ENCODE measurements at places on chromosomes 4 and X.

- DNase-seq = no peak
Measured at GRCh38 chr4:145490796-145491195, 9.1 kb downstream of the SMAD1 start.

- DNase-seq = no peak
Measured at GRCh38 chr4:105510245-105510644, 36.4 kb upstream of the PPA2 start.

DNA sequence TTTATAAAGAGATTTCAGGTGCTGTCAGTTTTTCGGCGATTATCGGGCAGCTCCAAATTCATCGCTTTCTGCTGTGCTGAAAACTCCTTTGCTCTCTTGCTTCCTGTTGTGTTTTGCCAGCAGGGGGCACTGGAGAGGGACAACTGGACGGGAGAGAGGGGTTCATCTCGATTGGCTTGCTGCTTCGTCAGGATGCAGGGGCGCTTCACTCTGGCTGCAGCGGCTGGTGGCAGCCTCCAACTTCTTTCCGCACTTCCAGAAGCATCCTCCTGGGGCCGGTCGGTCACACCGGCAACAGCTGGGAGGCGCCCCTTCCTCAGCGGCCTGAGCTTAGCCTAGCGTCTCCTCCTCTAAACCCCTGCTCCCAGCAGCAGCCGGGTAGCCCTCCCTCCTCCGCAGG lies 29.5 kb downstream of the MSL3 start:
- DNase-seq = peak; percentile 65

DNA sequence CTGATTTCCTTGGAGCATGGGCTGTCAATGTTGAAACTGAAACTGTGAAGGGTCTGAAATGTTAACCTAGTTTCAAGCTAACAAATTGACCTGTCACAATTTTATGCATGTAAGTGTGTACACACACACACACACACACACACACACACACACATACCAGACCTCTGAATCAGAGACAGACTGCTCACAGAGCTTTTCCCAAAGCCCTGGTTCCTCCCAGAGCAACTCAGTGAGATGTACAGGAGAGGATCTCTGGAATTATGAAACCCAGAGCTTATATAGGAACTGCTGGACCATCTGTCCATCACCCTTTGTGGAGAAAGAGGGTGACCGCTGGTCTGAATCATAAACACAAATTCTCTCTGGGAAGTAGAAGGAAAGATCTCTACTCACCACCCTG lies 228.1 kb upstream of the PRPS2 start:
- DNase-seq = no peak

GRCh38 chr4:88757776-88758175 lies 60.1 kb upstream of the NAP1L5 start:
- DNase-seq = no peak

- DNase-seq = no peak
Measured at GRCh38 chr4:155042014-155042413, 166.4 kb upstream of the NPY2R start.

GRCh38 chr4:144579411-144580030 lies 66.4 kb upstream of the HHIP start:
- no peak for DNase-seq

DNA sequence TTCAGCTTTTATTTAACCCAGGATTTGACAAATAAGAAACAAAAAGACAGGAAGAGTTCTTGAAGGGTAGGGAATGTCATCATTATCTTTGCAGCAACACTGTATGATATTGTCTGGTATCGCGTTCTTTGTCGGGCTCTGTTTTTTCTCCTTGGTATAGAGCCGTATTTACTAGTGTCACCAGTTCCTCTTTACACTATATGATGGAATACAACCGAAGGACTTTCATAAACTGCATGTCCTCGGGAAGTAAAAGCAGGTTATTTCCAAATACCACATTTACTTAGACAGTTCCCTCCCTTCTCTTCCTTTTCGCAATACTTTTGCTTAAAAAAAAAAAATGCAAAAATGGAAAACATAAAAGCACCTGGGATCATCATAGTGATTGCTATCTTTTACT lies 96.6 kb upstream of the IL13RA1 start:
- DNase-seq = no peak

GRCh38 chrX:75107863-75108509 lies 48.1 kb downstream of the ABCB7 start:
- DNase-seq = no peak

DNA sequence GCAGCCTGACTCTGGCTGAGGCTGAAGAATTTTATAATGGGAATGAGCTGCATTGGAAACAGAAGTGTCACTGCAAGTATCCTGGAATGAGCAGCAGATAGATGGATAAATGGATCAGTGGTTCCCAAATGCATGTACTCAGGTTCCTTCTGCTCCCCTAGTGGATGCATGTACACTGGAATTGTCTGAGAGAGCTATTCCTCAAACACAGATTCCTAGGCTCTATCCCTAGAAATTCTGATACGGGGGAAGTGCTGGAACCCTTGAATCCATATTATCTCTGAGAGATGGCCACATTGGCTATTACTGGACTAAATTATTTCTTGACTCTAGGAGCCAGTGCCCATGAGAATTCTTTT lies 64.8 kb downstream of the TMEM131L start:
- no peak for DNase-seq

- DNase-seq = no peak
Measured at GRCh38 chrX:17674601-17675000, 62.7 kb upstream of the SCML1 start.

- DNase-seq = no peak
Measured at GRCh38 chrX:115333446-115333845, 43.9 kb downstream of the LUZP4 start.

DNA sequence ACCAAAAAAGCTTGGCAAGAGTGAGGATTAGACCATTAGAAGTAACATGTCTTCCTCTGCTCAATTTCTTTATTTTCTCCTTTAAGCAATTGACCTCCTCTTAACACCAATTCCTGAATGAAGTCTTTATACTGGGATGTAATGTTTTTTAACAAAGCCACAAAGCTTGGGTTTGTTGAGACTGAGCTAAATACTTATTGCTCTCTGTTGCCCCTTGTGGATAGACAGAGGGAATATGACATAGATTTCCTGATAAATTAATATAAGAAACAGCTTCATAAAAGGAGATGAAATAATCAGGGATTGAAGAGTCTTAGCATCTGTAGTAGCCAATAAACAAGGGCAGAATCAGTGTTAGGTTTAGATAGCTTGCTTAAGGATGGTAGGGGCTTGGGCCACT lies 57.6 kb downstream of the CCDC160 start:
- DNase-seq = no peak

DNA sequence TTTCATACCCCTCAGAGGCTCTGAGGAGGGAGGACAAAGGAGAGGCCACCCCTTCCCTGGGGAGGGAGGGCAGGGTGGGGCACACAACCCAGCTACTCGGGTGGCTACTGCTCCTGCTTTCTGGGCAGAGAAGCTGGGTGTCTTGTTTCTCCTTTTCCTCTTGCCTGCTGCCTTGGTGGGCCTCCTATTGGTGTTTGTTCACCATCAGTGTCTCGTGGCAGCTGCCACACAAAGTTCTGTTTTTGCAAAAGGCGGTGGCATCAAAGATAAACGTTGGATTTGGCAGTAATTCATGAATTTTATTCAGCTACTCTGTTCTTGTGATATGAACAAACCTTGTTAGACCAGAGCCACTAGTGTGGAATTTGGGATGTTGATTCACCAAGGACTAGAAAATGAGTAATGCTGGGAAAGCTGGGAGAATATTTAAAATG lies 153.0 kb upstream of the SCML1 start:
- DNase-seq = no peak

DNA sequence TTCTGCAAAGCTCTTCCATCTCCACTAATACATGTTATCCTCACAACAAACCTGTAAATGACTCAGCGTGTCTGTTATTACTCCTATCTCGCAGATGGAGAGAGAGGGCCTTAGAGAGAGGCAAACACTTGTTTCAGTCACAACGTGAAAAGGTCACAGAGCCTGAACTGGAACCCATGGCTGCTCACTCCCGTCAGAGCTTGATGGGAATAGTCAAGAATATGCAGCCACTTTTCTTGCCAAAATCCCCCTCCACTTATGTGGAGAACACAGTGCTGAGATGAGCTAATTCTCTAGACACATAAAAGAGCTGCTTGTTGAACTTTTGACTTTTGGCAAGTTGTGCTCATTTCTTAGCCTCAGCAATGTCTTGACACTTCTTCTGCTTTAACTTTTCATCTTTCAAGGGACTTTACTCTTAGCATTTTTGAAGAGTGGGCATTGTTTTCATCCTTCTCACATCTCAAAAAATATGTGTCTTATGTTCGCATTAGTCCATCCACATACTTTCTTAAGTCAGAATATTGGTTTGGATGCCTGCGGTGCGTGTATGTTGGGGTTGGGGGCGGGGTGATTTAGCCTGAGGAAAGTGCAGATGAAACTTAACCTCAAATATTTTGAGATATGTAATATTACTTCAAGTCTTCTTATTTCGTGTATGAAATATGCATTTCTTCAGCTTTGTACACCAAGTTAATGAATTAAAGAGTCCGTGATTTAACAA lies 69.2 kb downstream of the SYNPO2 start:
- DNase-seq = no peak

DNA sequence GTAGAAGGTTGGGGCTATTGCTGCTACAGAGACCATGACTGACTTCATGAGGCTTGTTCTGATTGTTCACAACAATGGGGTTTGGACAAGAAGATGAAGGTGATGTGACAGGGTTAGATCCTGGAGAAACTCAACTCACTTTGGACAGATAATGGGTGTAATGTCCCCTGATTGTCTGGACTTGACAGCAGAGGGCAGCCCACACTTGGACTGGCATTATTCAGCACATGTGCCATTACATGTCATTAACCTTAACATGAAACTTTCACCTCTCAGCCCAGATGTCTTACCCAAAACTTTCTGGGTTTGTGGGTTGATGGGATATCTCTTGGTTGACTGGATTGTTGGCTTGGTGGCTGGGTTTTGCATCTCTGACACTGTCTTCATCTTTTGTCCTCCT lies 101.5 kb downstream of the MXRA5 start:
- no peak for DNase-seq

- DNase-seq = no peak
Measured at GRCh38 chr4:27008679-27009078, 148.0 kb downstream of the STIM2 start.

GRCh38 chr4:36243355-36244256 lies 708 bp downstream of the ARAP2 start:
- no peak for DNase-seq

DNA sequence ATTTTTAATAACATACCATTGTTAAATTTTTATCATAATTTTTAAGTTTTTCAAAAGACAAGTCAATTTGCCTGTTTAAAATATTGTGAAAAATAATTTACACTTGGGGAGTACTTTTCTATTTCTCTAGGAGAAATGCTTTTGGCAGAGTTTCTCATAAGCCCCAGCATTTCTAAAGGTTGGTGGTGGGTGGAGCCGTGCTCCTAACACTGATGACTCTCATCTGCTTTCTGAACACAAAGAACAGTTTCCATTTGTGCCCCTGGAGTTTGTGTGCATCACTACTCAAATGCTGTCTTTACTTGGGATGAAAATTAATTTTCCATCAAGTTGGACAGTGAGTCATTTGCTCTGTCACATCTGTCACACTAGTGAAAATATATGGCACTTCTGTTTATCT lies 57.6 kb downstream of the TNIP2 start:
- DNase-seq = no peak

GRCh38 chr4:36322921-36323354 lies 41.5 kb downstream of the DTHD1 start:
- DNase-seq = no peak

DNA sequence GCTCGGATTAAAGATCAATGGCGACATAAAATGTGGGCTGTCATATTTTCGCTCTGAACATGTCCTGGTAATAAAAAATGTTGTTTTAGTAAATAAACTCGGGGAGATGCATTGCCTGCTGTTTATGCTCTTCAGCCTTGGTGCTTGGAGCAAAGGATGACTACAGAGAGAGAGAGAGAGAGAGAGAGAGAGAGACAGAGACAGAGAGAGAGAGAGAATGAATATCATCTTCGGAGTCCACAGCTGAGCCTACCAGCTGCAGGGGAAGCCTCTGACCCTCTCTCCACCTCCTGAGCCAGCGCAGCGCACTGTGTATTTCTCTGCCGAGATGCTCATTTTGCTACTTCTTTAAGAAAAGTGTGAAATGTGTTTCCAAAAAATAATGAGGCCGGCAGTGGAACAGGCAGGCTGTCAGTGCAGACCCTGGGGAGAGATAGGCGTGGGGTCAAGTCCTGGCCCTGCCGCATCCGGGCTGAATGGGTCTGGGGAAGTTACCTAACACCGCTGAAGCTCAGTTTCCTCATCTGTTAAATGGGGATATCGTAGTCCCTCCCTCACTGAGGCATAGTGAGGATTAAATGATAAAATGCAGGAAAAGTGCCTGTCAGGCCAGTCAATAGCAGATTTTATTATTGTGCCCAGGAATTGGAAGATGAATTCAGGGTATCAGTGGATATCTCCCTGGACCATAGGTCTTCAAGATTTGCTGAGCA lies 58.5 kb upstream of the LGI2 start:
- DNase-seq = no peak

- no peak for DNase-seq
Measured at GRCh38 chrX:105876658-105877057, 54.3 kb downstream of the NRK start.

GRCh38 chr4:37758226-37758625 lies 68.3 kb upstream of the PGM2 start:
- no peak for DNase-seq
